Stimulated activated CD4-positive, alpha-beta T cell treated with anti-CD3 and anti-CD28 coated beads, Interleukin-2, amount 100 ng/mL, for 4 hours (primary cell): ENCODE measurements at places on chromosomes 1 and 21.

GRCh38 chr21:38905752-38906151 lies 100.0 kb downstream of the ETS2 start:
- no peak for DNase-seq

- DNase-seq: no peak
Observed at GRCh38 chr1:158048371-158049067, 55.1 kb downstream of the KIRREL1 start.

- no peak for DNase-seq
Observed at GRCh38 chr1:167670563-167670962, 40.5 kb downstream of the RCSD1 start.

GRCh38 chr1:112674986-112675727 lies 698 bp downstream of the MOV10 start:
- peak; percentile 13 for DNase-seq

DNA sequence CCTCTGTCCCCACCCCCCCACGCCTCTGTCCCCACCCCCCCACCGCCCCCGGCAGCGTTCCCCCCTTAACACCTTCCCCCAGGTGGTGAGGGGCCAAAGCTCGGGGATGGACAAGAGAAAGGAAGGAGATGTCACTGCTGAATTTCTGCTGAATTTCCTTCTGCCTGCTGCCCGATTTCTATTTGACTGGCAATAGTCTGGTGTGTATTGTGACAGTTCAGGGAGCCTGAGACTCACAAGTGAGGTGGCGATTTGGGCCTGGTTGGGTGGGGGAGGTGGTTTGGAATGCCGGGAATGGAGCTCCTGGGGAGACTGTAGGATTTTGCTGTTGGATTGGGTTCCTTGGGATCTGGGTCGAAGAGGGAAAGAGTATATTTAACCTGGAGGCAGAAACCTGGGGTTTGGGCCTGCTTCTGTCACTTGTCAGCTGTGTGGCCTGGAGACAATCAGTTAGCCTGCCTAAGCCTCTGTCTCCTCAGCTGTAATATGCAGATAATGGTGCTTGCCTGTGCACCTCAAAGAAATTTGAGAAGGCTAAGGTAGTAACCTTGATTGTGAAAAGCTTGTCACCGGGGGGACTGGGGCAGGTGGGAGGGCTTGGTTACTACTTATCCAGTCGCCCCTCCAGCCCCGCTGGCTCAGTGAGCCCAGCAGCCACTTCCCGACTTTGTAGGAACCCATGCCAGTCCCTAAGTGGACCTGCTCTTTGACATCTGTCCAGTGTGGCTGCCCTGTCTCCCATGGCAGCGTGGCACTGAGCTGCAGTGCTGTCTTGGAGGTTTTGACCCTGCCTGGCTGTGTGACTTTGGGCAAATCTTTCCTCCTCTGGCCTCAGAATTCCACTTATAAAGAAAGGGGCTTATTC lies 7.7 kb upstream of the LMNA start:
- no peak for DNase-seq

DNA sequence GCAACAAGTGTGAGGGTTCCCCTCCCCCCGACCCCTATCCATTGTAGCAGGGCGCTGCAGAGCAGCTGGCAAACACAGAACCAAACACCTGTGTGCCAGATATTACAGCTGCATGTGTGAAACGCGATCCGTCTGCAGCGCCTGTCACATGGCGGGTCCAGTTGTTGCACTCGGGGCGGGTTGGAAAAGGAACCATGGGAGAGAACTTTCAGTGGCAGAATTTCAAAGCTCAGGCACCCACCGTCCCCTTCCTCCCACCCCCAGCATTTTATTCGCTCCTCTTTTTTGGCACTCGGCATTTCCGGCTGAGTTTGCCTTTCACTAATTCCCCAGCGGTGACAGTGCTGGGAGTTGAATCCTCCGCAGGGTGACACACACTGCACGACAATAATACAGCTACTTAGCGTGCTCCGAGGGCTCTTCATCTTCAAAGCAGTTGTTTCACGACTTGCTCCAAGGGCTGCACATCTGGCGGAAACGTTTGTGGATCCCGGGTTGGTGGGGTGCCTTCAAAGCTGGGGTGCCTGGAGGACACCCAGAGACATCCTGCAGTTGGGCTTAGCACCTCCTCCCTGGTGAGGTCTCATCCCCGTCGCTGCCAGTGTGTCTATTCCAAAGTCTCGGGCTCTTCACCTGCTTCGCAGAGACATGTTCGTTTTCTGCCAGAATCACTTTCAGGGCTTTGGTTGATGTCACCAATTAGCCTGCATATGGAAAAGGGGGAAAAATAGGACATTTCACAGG lies 180.7 kb downstream of the ZBTB18 start:
- DNase-seq: no peak

DNA sequence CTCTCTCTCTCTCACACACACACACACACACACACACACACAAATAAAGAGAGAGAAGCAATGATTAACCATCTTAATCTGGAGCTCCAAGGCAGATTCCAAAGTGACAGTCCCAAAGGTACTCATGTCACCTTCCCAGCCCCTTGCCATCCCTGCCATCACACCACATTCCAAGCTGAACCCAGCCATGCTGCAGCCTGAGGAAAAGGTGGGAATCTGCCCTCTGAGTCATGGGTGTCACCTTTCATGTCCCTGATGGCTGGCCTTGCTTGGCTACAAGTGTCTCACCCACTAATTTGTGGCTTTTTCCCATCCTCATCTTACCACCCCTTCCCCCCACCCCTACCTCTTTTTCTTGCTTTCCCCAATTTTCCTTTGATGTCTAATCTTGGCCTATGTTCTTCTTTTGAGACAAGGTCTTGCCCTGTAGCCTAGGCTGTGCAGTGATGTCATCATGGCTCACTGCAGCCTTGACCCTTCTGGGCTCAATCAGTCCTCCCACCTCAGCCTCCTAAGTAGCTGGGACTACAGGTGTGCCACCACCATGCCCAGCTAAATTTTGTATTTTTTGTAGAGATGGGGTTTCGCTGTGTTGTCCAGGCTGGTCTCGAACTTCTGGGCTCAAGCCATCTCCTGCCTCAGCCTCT lies 3.2 kb downstream of the ANXA9 start:
- no peak for DNase-seq

- DNase-seq: no peak
Observed at GRCh38 chr1:61486783-61487536, 238.0 kb downstream of the TM2D1 start.

- no peak for DNase-seq
Observed at GRCh38 chr1:204126386-204126785, 25.5 kb downstream of the ETNK2 start.

- no peak for DNase-seq
Observed at GRCh38 chr1:188949701-188950100, 1528.0 kb downstream of the BRINP3 start.

DNA sequence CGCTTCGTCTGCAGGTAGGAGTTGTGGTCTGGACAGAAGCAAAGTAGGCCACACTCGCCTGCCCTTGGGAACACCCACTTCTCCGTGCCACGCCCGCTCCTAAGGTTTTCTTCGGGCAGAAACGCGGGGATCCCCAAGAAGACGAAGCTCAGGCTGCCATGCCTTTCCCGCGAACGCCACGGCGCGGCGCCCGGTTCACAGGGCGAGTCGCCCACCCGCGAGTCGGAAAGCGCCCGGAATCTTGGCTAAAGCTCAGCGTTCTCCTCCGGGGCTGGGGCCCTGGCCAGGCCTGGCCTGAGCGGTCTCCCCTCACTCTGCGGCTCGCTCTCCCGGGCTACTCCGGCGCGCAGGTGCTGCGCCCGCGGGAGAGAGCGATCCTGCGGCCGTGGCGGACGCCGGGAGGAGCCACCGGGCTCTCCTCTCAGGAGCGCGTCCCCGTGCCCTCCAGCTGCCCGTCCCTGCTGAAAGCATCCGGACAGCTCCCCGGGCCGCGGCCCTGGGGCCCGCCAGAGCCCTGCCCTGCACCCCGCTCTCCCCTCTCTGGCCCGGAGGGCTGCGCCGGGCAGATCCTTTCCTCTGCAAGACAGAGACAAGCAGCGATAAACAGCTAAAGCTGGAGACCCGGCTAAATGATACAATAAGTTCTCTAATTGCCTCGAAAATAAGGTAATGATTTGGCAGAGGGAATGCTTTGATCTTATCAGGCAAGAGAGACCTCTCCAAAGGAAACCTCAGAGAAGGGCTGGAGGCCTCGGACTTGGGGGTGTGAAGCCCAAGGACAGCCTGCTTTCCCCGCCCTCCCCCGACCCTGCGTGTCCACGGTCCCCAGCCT lies 6.7 kb upstream of the WNT2B start:
- peak; percentile 44 for DNase-seq

DNA sequence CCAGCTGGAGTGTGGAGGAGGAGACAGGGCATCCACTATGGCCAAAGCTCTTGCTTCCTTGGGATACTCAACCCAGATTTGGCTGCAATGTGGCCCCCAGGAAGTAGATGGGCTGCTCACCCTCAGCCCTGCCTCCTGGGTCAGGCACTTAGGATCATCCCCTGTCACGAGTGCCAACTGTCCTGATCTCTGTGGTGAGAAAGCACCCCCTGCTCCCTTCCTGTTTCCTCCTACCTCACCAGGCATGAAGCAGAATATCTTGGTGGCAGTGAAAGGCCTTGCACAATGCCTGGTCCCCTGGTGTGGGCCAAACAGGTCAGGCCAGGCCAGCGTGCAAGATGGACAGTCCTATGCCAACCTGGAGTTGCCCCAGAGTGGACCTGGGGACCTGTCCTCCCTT lies 211.7 kb downstream of the GRIK3 start:
- no peak for DNase-seq

- DNase-seq: no peak
Observed at GRCh38 chr1:71919811-71920509, 362.4 kb downstream of the NEGR1 start.

GRCh38 chr1:44111861-44112260 lies 6.8 kb upstream of the KLF17 start:
- DNase-seq: no peak

DNA sequence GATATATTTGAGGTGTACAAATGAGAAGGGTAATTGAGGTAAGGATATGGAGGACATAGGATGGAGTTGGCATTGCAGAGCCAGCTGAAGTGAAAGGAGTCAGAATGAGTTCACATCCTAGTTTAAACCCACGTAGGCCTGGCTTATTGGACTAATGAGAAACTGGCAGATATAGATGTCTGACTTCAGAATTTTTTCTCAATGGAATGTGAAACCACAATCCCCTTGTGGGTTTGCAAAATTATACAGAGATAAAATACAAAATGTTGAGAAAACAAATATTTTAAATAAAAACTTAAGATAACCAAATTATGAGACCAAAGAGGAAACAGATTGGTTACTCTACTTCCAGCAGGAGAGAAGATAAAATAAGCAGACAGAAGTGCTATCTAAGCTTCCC lies 277.4 kb upstream of the LRRC7 start:
- DNase-seq: no peak

DNA sequence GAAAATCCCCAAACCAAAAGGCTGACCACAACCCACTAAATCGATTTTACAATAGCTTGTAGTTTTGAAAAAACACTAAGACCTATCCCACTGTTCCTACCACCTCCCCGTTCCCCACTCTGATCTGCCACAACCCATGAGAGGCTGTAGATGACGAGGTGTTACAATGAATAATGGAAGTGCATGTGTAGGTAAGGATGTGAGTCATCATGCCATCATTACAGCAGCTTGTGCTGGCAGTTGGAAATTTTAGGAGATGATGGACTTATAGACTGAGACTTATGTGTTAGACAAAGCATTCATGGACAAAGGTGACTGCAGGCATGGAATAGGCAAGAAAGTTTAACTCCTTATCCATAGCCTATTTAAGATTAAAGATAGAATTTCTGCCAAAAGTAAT lies 184.7 kb upstream of the CACYBP start:
- DNase-seq: no peak

DNA sequence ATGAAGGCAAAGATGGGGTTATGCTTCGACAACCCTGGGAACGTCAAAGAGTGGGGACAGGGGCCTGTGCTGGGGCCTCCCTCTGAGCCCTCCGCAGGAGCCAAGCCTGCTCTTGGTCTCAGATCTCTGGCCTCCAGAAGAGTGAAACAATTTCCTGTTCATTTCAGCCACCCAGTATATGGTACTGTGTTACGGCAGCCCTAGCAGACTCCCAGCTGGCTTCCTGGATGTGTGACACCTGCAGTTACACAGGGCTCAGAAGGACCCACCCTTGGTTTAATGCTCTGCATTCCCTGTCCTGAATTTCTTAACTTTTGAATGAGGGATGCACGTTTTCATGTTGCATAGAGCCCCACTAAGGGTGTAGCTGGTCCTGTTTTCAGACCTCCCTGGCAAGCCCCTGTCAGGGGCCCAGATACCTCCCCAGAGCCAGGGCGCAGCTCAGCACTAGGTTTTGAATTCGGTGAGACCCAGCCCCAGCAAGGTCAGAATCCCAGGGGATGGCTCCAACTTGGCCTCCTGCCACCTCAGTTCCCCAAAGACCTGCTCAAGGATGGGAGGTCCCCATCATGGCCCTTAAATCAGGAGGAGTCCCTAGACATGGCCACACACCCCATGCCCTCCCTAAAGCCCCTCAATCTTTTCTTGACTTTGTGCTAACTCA lies 79.0 kb upstream of the IFFO2 start:
- no peak for DNase-seq

DNA sequence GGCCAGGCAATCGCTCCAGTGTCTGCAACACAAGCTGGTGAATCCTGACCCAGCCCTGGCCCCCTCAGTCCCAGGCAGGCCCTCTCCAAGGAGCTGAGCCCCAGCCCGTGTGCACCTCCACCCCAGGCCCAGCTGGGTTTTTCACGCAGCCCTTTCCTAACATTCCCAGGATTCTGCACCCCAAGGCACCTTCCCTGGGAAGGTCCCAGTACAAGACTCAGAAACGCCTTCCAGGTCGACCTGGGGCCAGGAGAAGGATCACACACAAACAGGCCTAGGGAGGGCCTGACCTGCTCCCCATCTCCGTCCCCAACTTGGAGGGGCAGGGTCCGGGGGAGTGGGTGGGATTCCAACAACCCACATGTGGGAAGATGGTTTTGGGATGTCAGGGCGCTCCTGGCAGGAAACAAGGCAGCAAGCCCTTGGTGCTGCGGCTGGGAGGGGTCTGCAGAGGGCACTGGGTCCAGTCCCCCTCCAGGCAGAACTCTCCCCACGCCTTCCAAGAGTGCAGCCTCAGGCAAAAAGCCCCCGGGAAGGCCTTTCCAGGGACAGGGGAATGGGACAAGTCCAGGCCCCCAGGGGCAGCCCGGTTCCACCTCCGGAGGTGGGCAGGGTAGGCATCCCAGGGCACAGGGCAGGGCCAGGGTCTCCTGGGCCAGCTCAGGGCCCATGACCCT lies 58.3 kb downstream of the KCNAB2 start:
- no peak for DNase-seq

- DNase-seq: no peak
Observed at GRCh38 chr1:11461531-11462137, 17.3 kb upstream of the DISP3 start.

- no peak for DNase-seq
Observed at GRCh38 chr1:206776229-206776628, 3.9 kb upstream of the IL10 start.

GRCh38 chr1:205800427-205800826 lies 12.6 kb downstream of the SLC41A1 start:
- DNase-seq: no peak

DNA sequence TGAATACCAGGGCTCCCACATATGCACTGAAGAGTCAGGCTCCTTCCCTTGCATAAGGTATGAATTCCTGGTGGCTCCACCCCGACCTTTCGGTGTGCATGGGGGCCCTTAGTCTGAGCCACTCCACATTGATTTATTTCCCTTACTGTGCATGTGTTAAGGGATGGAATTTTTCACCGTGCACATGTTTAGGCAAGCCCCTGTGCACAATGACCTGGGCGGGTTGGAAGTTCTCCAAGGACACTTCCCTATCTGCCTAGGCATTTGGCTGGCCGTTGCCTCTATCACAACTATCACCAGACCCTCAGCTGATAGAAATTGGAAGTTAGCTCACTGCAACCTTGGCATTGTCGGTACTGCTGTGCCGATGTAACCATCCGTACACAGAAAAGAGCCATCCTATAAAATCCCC lies 9.7 kb downstream of the S100A6 start:
- no peak for DNase-seq
